ENCODE measurements at places on chromosomes 7 and 10.

- peak; percentile 5 for DNase-seq
Measured at GRCh38 chr7:159198016-159198724, 53.5 kb upstream of the VIPR2 start.

DNA sequence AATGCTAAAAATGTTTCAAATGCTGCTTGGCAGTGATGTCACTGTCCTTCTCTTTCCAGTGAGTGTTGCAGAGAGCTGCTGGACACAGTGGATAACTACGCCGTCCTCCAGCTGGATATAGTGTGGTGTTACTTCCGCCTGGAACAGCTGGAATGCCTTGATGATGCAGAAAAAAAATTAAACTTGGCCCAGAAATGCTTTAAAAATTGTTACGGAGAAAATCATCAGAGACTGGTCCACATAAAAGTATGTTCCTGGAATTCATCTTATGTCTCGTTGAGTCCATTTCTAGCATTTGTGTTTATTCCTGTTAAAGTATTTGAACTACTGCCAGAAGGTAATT lies 25.2 kb downstream of the NUB1 start:
- no peak for DNase-seq

- no peak for DNase-seq
Measured at GRCh38 chr7:117271566-117271965, 51.3 kb downstream of the WNT2 start.

GRCh38 chr10:30691639-30692015 lies 62.1 kb upstream of the LYZL2 start:
- no peak for DNase-seq

- DNase-seq = no peak
Measured at GRCh38 chr10:43026039-43026973, 50.6 kb upstream of the RET start.

GRCh38 chr10:1643908-1644179 lies 93.5 kb downstream of the ADARB2 start:
- no peak for DNase-seq

DNA sequence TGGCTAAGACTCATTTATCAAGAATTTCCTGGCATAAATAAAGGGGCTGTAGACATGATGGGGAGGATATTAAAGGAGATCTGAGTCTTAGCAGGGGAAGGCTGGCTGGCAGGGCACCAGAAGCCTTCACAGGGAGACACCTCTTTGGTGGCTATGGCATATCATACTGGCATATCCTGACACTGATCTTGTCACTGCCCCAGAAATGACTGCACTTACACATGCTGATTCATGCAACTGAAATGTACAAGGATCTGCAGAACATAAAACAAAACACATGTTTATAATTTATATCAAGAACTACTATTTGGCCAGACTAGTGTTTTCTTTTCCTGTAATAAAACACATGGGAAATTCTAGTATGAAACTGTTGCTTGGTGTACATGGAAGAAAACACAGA lies 5.5 kb upstream of the LIPN start:
- peak; percentile 40 for DNase-seq

DNA sequence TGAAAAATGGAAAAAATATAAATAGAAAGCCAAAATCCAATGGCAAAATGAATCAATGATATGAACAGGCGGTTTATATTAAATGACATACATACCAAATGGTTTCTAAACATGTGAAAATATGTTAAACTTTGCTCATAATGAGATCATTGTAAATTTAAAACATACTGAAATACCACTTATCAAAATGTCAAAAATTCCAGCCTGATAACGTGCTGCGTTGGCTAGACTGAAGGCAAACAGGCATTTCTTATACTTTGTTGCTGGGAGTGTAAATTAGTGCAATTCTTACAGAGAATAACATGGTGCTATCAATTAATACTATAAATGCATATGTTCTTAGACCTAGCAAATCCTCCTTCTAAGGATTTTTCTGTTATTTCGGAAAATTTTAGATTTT lies 225.8 kb upstream of the FAM3C start:
- no peak for DNase-seq

- no peak for DNase-seq
Measured at GRCh38 chr7:55252386-55252785, 112.8 kb upstream of the LANCL2 start.

DNA sequence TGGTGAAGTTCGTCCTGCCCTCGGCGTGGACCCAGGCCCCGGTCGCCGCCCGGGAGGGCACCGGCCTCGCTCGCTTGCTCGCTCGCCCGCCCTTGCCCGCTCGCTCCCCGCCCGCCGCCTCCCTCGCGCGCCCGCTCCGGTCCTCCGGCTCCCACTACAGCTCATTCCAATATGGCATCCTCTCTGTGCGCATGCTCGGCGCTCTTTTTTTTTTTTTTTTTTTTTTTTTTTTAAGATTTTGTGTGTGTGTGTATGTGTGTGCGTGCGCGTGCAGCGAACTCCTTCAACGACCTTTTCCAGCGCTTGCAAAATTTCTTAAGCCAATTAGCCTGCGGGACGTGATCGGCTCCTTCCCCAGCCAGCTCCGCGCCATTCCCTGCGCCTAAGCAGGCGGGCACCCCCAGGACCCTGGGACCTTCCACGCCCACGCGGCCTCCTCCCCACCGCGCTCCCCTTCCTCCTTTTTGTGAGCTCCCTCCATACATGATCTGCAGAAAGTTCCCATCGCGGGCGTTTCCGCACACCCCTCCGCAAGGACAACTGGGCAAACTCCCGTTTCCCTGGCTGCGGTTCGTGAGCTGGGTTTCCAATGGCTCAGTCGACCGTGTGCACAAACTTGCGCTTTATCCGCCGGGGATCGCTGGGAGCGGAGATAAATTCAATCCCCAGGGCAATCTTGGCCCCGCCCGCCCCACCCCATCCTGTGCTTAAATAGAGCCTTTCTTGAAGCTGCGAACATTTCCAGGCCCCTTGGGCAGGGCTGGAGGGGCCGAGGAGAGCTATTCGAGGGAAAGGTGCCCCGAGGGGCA lies at the start of gene SFMBT2:
Gene SFMBT2, minus strand, starts transcription at position 173 of the 809 bp plus-strand sequence. CDS start 29,136 bp downstream, outside the sequence.
- peak; percentile 90 for DNase-seq

GRCh38 chr10:77887631-77888355 lies 38.8 kb downstream of the DLG5 start:
- DNase-seq = peak; percentile 17

GRCh38 chr7:127957886-127958285 lies 73.4 kb downstream of the LRRC4 start:
- DNase-seq = no peak

All from hematopoietic multipotent progenitor cell treated with erythropoietin and hydrocortisone succinate and interleukin-3 and kit ligand, for 4 days (in vitro differentiated cells).